ENCODE measurements at places on chromosomes 3 and 15.

DNA sequence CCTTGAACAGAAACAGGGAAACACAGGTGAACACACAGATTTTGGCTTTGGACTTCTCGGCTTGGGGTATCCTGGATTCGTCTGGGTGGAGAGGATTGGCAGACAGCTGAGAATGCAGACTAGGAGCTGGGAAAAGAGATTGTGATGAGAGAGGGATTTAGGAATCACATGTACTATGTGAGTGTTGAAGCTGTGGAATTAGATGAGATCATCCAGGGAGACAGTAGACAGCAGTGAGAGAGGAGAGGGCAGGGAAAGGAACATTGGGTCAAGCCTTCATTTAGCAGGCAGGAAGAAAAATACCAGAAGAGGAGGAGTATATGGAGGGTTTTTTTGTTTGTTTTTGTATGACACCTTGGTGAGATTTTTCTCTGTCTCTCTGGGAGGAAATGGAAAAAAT is 262.1 kb upstream of the TBL1XR1 start:
- no peak for DNase-seq

DNA sequence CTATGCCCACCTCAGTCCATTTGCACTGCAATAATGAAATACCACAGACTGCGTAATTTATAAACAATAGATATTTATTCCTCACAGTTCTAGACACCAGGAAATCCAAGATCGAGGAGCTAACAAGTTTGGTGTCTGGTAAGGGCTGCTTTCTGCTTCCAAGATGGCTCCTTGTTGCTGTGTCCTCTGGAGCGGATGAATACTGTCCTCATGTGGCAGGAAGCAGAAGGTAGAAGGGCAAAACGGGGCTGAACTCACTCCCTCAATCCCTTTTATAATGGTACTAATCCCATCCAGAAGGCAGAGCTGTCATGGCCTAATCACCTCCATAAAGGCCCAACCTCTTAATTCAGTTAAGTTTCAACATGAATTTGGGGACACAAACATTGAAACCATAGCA is 75.3 kb downstream of the P2RY1 start:
- no peak for DNase-seq

- no peak for DNase-seq
Measured at GRCh38 chr15:89175617-89176191, 45.7 kb downstream of the RLBP1 start.

- DNase-seq = no peak
Measured at GRCh38 chr15:86336051-86336788, 256.5 kb downstream of the AGBL1 start.

GRCh38 chr3:88773766-88774165 is 333.7 kb upstream of the EPHA3 start:
- no peak for DNase-seq

DNA sequence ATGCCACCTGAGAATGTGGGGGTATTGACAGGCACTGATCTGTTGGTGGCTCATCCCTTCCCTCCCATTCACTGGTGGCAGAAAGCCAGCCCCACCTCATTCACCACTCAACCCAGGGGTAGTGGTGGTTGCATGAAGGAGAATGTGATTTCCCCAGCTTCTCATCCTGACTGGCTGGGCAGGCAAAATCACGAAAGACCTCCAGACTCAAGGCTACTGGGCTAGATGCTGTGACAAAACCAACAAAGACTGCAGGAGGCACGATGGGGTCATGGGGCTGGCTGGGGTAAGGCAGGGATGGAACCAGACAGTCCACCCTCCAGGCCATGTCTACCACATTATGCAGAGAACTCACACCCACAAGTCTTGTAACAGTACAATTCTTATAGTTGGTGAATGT is 33.9 kb downstream of the FSTL1 start:
- DNase-seq = no peak

- no peak for DNase-seq
Measured at GRCh38 chr15:79702621-79703020, 194.2 kb downstream of the MTHFS start.

- no peak for DNase-seq
Measured at GRCh38 chr3:37594873-37595783, 266.6 kb upstream of the CTDSPL start.

DNA sequence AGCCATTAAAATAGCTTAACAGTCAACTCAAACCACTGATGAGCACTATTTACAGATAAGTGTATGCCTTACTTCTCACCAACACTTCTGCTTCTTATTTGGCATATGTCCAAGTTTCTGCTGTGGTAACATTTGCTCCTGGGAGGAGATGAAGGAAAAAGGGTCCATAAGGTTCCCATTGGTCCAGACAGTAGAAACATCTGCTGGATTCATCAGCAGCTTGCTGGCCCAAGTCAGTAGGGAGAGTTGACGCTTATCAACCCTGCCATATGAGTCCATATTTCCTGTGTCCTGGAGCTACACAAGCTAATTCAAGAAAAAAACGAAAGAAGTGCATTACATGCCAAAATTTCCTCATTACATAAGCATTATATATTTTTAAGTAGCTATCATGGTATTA is 824.5 kb downstream of the CADM2 start:
- DNase-seq = no peak

DNA sequence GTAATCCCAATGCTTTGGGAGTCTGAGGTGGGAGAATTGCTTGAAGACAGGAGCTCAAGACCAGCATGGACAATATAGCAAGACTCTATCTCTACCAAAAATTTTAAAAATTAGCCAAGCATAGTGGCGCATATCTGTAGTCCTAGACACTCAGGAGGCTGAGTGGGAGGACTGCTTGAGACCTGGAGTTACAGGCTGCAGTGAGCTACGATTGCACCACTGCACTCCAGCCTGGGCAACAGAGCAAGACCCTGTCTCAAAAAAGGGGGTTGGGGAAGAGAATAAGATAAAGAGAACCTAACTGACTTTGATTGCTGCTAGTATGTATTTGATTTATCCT is 755 bp downstream of the CD200R1 start:
- DNase-seq = no peak

DNA sequence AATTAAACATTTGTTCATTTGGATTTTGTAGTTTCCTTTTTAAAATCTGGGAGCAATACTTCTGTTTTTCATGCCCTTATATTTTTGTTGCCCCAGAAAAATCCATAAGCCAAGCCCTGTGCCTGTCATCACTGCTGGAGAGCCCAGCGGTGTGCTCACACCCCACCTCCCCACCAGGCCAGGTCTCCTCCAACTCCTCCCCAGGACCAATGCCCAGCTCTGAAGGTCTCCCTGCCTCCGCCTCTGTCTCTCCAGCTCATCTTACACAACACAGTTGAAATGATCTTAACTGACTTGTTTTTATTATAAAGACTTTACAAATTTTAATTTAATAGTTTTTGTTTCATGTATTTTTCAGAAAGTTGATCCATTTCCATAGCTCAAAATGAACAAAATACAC is 66.4 kb downstream of the RHCG start:
- no peak for DNase-seq

GRCh38 chr3:50562861-50563260 is 4.7 kb downstream of the C3orf18 start:
- no peak for DNase-seq

- peak; percentile 34 for DNase-seq
Measured at GRCh38 chr15:74128785-74129585, 1.4 kb upstream of the ISLR2 start.

DNA sequence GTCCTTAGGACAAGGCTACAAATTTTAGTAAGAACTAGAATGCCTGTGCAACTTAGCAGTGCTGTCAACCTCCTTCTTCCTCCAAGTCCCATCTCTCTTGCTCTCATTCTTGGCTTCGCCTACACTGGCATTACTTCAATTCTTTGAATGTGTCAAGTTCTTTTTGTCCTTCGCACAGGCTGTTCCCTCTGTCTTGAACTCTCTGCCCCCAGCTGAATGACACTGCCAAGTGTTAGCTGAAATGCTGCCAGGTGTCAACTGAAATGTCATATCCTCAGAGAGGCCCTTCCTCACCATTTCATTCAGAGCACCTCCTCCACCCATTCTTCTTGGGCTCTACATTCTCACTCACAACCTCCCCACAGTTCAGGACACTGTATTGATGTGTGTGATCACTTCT is 48.8 kb upstream of the PSMD6 start:
- DNase-seq = no peak

DNA sequence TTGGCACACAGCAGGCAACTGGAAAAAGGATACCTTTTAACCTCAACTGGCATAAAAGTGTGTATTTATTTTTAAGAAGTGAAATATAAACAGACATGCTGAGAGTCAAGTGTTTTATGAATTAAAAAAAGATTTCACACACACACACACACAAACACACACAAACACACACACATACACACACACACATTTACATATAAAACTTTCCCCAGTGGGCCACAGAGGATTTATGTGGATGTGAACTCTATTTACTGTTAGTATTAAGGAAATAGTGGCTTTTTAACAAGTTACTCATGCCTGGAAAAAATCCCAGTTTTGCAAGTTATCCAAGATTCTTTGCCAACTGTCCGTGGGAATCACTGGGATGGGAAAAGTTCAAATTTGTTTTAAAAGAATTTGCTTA is 725.9 kb upstream of the NR2F2 start:
- no peak for DNase-seq

DNA sequence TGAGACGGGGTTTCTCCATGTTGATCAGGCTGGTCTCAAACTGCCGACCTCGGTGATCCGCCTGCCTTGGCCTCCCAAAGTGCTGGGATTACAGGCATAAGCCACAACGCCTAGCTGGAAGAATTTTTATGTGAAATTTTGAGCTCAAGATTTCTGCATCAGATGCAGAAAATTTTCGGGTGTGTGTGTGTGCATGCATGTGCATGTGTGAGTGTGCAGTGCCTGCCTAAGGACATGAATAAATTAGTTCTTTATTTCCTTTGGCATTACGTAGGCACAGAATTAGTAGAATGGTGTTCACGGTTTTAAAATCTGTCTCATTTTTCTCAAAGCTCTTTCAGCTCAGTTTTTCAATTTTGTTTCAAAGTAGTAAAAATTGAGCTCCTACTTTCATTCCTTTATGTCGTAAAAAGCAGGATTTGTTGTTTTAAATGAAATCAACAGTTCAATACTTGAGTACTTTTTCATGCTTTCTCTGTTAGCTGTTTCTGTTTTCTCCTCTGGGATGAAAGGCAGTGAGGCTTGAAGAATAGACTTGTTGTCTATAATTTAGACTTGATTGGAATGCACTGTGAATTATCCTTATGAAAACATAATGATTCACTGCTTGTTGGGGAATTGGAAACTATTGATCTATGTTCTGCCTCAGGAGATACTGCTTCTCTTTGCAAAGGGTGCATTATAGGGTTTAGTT is 23.3 kb upstream of the RAB11A start:
- DNase-seq = no peak

GRCh38 chr3:28008235-28008634 is 233.2 kb upstream of the CMC1 start:
- DNase-seq = no peak

- DNase-seq = no peak
Measured at GRCh38 chr3:63853106-63853505, 10.5 kb downstream of the THOC7 start.

DNA sequence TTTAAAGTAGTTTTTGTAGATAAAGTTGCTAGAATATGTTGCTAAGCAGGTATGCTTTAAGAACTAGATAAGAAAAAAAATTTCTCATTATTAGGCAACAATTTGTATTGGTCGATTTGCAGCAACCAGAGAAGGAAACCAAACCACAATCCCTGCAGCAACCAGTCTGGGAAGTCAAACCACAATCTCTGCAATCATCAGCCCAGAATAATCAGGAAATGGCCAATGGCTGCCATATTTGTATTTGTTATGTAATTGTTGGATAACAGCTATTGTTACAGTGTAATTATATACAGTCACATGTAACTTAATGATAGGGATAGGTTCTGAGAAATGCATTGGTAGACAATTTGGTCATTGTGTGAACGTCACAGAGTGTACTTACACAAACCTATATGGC is 23.6 kb downstream of the STXBP5L start:
- no peak for DNase-seq

DNA sequence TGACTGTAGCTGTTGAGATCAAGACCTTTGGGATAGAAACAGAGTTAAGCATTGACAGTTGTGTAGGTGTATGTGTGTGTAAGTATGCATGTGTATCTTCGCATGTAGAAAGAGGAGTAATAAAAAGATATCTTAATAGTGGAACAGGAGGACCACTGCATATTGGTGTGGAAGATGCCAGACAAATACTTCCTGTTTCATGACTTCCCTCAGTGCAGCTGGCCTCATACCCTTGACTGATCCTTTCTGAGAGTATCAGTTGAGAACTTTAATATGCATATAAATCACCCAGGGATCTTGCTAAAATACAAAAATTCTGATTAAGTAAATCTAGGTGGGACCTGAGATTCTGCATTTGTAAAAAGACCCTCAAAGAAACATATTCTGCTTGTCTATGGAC is 8.5 kb upstream of the ZBED2 start:
- DNase-seq = no peak

- DNase-seq = no peak
Measured at GRCh38 chr3:59502806-59503205, 453.0 kb upstream of the CFAP20DC start.

DNA sequence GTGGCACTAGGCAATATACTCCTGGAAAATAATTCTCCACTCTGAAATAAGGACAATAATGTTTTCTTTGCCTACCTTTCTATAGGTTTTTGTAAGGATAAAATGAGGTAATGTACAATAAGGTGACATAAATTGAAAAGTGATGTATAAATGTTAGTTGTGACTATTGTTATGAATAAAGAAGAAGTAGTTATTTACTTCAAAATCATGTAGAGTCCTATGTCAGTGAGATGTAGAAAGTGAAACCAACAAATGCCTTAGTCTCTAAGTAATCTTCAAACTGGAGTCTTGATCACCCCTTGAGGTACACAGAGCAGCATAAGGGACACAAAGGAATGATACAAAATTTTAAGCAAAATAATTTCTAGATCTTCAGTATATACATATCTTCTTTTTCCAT is 60.3 kb upstream of the TP63 start:
- no peak for DNase-seq

DNA sequence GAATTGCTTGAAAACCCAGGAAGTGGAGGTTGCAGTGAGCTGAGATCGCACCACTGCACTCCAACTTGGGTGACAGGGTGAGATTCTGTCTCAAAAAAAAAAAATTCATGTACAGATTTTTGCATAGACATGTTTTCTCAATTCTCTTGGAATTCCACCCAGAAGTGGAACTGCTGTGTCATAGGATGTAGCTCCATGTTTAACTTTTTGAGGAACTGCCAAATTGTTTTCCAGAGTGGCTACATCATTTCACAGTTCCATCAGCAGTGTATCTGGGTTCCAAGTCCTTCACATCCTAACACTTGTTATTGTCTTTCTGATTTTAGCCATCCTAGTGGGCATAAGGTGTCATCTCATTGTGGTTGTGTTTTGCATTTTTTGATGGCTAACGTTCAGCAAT is 9.9 kb downstream of the CAPN7 start:
- DNase-seq = no peak

All from nephron progenitor cell (in vitro differentiated cells).